ENCODE measurements at places on chromosomes 7 and 10.

GRCh38 chr10:1380088-1380671, 324.0 kb downstream of the WDR37 start:
- DNase-seq = no peak

DNA sequence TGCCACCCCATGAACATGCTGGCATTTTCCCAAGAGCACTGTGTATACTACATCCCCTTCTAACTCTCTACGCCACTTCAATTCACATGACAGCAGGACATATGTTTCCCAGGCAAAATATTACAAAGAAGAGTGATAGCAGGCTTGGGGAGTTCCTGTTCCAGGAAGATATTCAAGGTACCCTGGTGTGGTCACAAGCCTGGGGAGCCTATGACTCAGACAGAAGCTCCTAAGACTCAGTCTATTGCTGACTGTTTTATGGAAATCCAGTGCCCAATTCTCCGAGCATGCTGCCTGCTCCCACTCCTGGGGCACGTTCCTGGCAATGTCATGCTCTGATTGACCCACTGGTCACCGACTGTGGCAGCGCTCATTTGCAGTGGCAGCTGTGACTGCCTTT, 23.5 kb upstream of the ABLIM1 start:
- DNase-seq = no peak

DNA sequence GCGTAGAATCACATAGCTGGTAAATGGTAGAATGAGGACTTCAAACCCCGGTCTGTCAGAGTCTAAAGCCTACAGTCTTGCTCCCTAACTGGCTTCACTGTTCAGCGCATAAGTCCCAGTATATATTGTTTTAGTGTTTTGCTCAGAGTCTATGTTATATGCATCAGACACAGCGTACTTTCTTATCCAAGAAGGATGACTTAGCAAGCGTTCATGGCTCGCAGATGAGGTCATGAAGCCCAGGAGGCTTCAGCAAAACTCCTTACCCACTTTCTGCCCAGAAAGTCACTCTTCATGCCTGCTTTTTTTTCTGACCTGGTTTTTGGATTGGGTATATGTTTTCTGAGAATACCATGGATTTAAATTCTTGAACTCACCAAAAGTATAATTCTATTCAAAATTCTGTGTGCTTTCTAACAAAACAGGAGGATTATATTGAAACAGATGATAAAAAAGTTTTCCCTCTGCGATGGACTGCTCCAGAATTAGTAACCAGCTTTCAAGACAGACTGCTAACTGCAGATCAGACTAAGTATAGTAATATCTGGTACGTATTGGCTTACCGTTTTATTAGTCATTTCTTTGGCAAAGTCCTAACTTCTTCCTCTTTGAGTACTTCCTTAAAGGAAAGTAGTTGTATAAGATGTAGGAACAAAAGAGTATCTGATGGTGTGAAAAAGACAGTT, 24.6 kb upstream of the BHLHA15 start:
- DNase-seq = no peak

GRCh38 chr10:129912986-129913695, 50.9 kb downstream of the EBF3 start:
- no peak for DNase-seq

GRCh38 chr10:84173501-84173929, at the start of gene GPR15LG:
GPR15LG (plus strand) TSS chr10:84173801; CDS start chr10:84173852, 51 bp downstream.
- no peak for DNase-seq

DNA sequence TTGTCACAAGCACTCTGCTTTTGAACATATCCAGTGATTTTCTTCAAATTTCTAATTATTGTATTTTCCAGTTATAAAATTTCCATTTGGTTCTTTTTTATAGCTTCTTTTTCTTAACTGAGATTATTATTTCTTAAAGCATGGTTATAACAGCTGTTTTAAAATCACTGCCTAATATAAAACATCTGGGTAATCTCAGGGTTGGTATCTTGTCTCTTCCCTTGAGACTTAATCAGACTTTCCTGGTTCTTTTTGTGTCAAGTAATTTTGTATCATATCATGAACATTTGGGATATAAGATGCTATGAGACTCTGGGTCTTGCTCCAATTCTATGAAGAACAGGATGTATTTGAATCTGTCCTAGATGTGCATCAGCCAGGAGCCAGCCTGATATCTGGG, 93.6 kb downstream of the HIBADH start:
- DNase-seq = no peak

GRCh38 chr7:91242097-91242844, 22.0 kb upstream of the FZD1 start:
- DNase-seq = no peak

DNA sequence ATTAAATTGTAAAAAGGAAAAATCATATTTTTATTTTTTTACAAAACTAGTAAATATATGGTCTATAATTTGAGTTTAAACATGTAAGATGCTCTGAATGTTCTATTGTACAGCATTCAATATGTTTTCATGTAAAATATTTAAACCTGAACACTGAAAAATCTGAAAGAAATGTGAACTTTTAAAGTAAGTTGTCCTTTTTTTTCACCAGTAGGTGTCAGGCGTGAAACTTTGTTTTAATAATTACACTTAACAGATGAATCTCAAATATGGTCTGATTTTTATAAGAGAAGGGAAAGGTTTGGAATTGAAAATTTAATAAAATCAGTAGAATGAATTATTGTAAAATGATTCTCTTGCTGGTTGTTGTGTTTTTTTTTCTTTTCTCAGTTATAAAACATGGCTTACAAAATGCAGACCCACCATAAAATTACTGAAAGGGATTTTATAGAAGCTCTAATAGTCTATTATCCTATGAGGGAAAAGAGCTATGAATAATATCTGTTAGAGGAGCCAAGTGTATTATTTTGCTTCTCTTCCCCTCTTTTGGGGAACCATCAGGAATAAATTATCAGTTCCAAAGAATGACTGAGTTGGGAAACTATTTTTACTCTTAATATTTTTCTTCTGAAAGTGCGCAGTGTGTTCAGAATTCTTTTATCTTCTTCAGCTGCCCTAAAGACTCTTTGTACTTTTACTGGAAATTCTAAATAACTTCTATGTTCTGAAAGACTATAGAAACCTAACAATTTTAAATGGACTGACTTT, 217.7 kb upstream of the FZD1 start:
- no peak for DNase-seq

DNA sequence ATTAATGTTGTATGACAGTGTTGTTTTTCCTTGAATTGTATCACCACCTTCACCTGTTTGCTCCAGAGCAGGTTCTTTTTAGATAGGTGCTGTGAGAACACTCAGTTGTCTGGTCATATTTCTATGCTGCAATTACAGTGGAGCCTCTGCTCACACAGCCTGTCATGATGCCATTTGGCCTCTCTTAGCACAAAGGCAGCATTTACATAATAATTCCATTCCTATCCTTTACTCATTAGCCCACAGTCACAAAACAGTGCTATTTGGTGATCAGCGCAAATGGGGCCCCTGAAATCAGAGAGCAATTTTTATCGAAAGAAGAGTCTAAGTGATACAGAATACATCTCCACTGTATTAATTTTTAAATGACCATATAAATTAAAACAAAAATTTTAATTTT, 13.8 kb upstream of the DGKI start:
- no peak for DNase-seq

DNA sequence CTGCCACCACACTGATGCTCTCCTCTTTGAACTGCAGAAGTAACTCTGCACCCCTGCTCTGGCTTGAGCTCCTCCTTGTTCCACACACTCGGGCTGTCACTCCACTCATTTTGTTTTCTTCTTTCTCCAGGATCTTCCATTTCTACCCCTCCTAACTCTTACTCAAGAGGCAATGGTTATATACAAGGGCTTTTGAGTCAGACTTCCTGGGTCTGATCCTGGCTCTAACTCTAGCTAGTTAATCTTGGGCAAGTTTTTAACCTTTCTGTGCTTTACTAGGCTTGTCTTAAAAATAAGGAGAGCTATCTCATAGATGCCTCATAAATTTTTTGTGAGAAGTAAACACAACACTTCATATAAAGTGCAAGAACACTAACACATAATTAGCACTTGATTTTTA, 45.3 kb upstream of the GNAI1 start:
- DNase-seq = no peak

DNA sequence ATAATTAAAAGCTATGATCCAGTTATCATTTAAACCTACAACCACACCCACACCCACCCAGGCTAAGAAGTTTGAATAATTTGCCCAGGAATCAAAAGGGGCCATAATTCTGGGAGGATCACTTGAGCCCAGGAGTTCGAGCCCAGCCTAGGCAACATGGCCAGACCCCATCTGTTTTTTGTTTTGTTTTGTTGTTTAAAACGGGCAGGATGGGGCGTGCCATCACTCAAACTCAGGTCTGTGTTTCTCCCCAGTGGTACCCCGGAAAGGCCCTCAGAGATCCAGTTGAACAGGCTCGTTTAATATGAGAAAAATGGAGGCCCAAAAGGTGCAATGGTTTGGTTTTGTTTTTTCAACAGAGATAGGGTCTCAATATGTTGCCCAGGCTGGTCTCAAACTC, 23.3 kb downstream of the HSPB1 start:
- no peak for DNase-seq

GRCh38 chr7:157044943-157045660, 34.6 kb upstream of the MNX1 start:
- DNase-seq = no peak

- DNase-seq = no peak
Observed at GRCh38 chr10:77034240-77034639, 603.4 kb downstream of the KCNMA1 start.

DNA sequence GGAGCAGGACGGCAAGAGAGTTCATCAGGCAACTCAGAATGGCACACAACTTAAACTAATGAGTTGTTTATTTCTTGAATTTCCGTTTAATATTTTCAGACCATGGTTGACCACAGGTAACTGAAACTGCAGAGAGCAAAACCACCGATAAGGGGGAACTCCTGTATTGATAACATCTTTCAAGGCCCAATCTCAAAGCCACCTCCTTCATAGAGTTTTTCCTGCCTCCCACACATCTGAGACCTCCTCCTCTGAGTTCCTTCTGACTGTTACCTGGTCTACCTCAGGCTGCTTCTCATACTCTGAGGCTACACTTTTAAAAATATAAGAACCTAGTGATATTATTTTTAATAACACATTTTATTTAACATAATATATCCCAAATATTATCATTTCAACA, 341.5 kb upstream of the NPVF start:
- no peak for DNase-seq

GRCh38 chr7:41054960-41055661, 647.8 kb downstream of the INHBA start:
- DNase-seq = no peak

DNA sequence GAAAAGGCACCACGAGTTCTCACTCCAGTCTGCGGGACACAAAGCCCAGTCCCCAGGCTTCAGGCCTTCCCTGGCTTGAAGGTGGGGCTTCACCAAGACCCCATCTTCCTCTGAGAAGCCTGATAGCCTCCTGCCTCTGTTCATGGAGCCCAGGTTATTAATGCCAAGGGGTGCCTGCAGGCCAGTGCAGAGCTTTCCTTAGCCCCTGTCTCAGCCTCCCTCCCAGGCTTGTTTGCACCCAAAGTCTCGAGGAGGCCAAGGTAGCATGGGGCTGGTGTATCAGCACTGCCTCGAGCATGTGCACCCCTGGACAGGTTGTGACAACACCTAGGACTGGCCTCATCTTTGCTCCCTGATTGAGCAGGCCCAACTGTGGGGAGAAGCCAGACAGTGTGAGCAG, 108.1 kb upstream of the PCDH15 start:
- DNase-seq = no peak

DNA sequence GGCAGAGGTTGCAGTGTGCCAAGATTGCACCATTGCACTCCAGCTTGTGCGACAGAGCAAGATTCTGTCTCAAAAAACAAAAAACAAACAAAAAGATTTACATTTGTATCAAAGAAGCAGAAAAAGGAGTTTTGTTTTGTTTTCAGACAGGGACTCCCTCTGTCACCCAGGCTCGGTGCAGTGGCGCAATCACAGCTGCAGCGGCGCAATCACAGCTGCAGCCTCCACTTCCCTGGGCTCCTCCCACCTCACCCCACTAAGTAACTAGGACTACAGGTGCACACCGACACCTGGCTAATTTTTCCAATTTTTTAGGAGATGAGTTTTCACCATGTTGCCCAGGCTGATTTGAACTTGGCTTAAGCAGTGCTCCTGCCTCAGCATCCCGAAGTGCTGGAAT, 1.8 kb downstream of the ARMC10 start:
- DNase-seq = no peak

- DNase-seq = no peak
Observed at GRCh38 chr7:116713918-116714317, 41.9 kb downstream of the MET start.

GRCh38 chr7:139559364-139560105, 36.0 kb downstream of the CLEC2L start:
- no peak for DNase-seq

DNA sequence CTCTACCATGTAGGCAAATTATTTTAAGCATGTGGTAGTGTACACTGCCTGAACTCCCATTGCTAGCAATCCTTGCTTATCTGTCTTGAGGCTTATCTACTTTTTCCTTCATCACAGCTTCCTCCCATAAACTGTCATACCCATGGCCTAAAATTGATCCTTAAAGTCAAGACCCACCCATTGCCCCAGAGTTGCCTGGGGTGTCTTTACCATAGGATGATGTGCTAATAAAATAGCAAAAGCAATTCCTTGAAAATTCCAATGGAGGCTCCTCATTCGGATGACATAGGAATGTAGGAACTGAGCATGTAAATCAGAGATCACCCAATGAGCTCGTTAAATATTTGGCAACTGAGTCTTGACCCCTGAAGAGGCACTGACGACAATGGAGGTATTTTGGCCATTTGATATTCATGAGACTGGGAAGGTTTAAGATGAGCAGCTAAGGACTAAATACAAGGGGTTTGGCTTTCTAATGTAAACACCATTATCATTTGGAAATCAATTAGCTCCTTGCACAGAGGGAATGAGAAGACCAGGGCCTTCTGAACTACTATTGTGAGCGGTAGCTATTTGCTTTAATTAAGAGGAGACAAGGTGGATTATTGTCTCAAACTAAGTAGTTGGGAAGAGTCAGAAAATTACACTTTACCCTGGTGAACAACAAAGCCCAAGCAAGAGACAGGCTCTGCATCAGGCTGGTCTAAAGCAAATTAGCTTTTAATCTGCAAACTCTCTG, 234.9 kb downstream of the GATA3 start:
- DNase-seq = no peak

- DNase-seq = no peak
Observed at GRCh38 chr7:36535866-36536664, 146.4 kb downstream of the ANLN start.

DNA sequence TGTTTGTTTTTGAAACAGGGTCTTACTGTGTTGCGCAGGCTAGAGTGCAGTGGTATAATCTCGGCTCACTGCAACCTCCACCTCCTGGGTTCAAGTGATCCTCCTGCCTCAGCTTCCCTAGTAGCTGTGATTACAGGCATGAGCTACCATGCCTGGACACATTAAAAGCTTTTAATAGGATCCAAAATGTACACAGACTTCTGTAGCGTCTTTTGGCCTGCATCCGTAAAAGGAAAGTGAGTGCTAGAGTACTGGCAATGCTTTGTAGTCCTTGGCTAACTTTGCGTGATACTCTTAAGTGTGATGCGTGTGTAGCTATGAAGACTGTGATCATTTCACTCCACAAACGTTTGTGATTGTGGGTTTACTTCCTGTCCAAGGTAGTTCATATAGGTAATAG, 13.3 kb downstream of the ZRANB1 start:
- no peak for DNase-seq

GRCh38 chr7:51785171-51785570, 468.6 kb upstream of the COBL start:
- no peak for DNase-seq

Data from T-helper 1 cell (primary cell).